Stimulated activated CD4-positive, alpha-beta T cell treated with anti-CD3 and anti-CD28 coated beads, Interleukin-4, amount 100 ng/mL, for 4 hours (primary cell): ENCODE measurements at places on chromosomes 16 and 17.

GRCh38 chr16:50315346-50315997 lies 49.1 kb downstream of the ADCY7 start:
- DNase-seq = no peak

GRCh38 chr17:39927929-39928857 lies 661 bp downstream of the LRRC3C start:
- DNase-seq = no peak

DNA sequence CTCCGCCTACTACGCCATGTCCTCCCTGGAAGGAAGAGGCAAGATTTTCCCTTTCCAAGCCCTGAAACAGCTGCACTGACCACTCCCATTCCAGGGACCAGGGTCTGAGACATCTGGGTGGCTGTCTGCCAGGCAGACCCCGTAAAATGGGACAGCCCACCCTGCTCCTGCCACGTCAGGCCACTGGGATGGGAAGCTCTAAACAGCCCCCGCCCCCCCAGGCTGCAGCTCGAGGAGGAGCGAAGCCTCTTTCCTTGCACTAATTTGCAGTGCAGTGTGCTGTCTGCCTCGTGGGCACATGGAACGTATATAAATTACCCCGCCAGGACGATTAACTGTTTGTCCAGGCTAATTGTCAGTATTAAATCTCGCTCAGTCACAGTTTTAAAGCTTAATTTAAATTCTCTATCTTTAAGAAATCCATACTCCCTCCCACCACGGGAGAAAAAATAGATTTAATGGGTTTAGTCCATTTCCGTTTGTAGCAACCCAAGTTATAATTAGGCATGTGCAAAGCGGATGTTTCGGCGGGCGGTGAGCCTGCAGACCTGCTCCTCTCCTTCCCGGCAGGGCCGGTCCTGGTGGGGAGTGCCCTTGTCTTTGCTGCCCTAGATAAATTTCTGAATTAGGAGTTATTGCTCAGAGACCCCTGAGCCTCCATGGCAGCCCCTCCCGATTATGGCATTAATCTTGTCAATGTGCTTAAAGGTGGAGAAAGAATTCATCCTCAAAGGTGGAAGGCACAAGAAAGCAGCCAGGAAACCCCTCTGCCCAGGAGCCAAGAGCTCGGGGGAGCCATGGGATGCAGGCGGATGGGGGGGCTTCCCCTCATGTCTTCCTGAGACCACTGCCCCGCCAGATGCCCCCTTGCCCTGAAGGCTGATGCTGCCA lies 268.0 kb upstream of the TNRC6C start:
- no peak for DNase-seq

GRCh38 chr16:69132424-69133252 lies at the start of the genes CHTF8 and UTP4:
TSS of gene CHTF8 (minus strand) at chr16:69132588. CDS start at chr16:69121458, 11,130 bp downstream.
TSS of gene UTP4 (plus strand) at chr16:69132649. CDS start at chr16:69133460, 811 bp downstream.
- peak; percentile 88 for DNase-seq

DNA sequence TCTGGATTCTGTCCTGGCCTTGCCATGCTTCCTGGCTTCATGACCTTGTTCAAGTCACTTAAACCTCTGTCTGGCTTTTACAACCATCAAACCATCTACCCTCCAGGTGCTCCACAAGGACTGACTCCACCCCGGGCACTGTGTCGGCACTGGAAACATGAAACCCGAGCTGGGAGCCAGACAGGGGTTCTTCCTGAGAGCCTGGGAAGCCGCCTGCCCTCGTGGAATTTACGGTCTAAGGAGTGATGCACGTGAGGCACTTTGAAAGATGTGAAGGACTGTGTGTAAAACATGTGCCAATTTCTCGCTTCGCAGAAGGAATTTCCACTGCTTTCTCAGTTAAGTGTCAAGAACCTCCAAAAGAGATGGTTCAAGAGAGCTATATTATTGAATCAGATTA lies 11.6 kb downstream of the CDK5R1 start:
- DNase-seq = no peak

DNA sequence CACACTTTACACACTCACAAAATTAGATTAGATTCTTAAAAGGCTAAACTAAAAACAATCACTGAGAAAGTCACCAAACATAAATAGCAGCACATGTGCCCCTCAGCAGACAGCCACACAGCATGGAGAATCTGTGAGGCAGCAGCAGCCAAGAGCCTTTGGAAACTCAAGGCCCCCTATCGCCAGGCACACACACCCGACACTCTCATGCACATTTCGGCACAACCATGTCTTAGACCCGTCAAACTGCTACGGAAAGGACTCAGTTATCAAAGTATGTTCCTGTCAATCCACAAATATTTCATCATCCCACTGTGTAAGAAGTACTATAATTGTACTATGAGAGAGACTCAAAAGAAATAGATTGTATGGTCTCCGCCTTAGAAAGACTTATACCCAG lies 20.9 kb downstream of the UBE2O start:
- no peak for DNase-seq

DNA sequence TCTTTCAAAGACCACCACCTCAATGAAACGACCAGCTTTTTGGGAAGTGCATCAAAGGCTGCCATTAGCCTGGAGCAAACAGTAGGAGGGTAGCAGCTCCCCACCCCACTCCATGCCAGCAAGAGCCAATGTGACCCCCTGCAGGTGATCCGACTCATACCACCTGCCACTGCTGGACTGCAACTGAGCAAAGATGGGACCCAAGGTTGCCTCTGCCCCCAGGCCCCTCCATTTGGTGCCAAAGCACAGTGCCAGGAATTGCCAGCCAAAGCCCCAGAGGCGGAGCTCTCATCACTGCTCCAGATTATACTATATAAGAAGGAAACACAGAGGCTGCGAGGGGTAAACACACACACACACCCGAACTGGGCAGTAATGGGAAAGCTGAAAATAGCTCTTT lies 8.3 kb downstream of the PITPNM3 start:
- no peak for DNase-seq
